K562 (cell line): ENCODE measurements at places on chromosomes 3 and 15. TPM values are rescaled to one million over a fixed set of nuclear protein-coding genes. Genes with fewer than 3 reads are reported as not detected.
A peak's percentile ranks its signal among the peaks of the same experiment; 100 is the strongest.

The FANCD2OS gene
- not detected in 2 replicates for total RNA-seq

DNA sequence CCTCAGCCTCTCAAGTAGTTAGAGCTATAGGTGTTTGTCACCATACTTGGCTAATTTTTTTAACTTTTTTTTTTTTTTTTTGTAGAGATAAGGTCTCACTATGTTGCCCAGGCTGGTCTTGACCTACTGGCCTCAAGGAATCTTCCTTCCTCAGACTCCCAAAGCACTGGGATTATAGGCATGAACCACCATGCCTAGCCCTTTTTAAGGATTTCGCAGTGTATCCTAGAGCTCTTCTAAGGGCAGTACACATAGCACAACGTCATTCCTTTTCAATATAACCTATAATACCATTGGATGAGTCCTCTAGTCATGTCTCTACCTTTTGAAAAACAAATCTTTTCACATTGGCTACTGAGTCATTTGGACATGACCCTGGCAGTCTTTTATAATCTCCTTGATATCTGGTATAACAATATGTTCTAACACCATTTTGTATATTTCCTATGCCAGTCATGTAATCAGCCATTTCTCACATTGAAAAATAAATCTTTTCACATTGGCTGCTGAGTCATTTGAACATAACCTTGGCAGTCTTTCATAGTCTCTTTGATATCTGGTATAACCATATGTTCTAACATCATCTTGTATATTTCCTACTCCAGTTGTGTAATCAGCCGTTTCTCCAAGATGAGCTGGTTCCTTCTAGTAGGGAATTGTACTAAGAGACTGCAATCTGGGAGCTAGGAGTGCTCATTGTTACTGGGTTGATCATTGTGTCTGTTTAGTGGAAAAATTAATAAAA is 944.7 kb downstream of the MCTP2 start:
- DNase-seq = peak; percentile 32

GRCh38 chr15:65743637-65744252 is 48.3 kb downstream of the DENND4A start:
- DNase-seq = no peak

The TLR9 gene
- not detected in 2 replicates for total RNA-seq

The TMEM108 gene
- 9.9 and 11.1 TPM in 2 replicates for total RNA-seq
